CD4-positive, alpha-beta T cell treated with Interleukin-15 for 1 hour (primary cell): ENCODE measurements at places on chromosomes 5 and 9.

GRCh38 chr5:89036704-89037489 is 153.9 kb upstream of the MEF2C start:
- DNase-seq, result no peak

GRCh38 chr5:96180684-96181435 is 219.2 kb upstream of the ELL2 start:
- no peak for DNase-seq

GRCh38 chr5:159825551-159826051 is 90.7 kb upstream of the ADRA1B start:
- no peak for DNase-seq

DNA sequence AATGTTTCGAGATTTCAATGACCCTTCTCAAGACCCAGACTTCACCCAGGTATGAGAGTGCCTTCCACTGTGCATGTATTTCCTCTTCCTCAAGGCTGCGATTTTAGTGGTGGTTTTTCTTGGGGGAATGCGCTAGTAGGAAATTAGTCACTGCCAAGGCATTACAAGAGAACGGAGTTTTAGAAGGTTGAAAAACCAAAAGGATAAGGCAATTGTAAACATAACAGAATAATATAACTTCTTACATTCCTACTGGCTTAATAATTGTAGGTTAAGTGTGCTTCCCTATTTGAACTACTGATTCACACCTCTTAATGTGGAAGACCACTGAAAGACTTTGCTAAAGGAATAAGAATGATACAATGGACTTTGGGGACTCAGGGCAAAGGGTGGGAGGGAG is 38.9 kb downstream of the ACO1 start:
- DNase-seq, result no peak

- no peak for DNase-seq
Observed at GRCh38 chr5:142511358-142511757, 174.5 kb downstream of the FGF1 start.

- DNase-seq, result no peak
Observed at GRCh38 chr5:124739634-124740025, 6.8 kb downstream of the ZNF608 start.

- DNase-seq, result no peak
Observed at GRCh38 chr5:16615741-16616535, 859 bp downstream of the RETREG1 start.

- DNase-seq, result peak; percentile 55
Observed at GRCh38 chr9:129895376-129896268, 60.4 kb downstream of the USP20 start.

DNA sequence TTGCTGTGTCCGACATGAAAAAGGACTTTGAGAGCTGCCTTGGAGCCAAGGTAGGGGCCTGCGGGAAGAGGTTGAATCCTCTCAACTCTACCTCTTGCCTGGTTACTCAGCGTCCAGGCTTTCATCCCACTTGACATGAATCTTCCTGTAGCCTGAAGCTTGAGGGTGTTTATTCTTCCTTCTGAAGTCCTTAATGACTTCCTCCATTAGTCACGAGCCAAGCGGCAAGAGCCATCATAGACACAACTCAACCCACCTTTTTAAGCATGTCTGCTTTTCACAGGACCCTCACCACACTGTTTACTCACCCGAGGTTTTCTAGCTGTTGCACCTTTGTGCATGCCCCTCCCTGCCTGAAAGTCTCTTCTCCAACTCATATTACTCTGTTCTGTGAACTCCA is 40.2 kb downstream of the ACO1 start:
- no peak for DNase-seq

GRCh38 chr5:141869514-141869913 is 8.7 kb downstream of the PCDH1 start:
- no peak for DNase-seq
